ENCODE measurements at places on chromosomes 12 and 14.

- no peak for DNase-seq
Observed at GRCh38 chr12:25347716-25348592, 97.2 kb upstream of the KRAS start.

GRCh38 chr14:65506801-65507200, 94.3 kb downstream of the FUT8 start:
- no peak for DNase-seq

- DNase-seq = no peak
Observed at GRCh38 chr12:115758877-115759620, 518.4 kb downstream of the MED13L start.

GRCh38 chr14:92524602-92525185, 11.1 kb downstream of the RIN3 start:
- no peak for DNase-seq

GRCh38 chr14:85079842-85080730, 449.9 kb upstream of the FLRT2 start:
- no peak for DNase-seq
